ENCODE measurements at places on chromosomes 2 and 18.

DNA sequence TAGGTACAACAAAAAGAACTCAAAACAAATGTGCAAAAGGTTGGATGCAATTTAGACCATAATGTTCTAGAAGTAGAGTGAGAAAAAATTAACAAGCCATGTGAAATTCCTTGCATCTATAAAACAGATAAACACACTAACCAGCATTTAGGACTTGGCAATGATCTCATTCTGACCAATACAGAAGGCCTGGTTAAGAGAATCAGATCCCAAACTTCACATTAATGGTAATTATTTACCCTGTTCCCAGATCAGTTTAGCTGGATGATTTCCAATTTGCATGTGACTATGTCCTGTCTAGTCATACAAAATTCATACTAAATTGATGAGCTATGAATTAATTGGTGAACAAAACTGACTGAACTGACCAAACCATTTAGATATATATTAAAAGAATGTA is 98.4 kb upstream of the FIGN start:
- no peak for DNase-seq

DNA sequence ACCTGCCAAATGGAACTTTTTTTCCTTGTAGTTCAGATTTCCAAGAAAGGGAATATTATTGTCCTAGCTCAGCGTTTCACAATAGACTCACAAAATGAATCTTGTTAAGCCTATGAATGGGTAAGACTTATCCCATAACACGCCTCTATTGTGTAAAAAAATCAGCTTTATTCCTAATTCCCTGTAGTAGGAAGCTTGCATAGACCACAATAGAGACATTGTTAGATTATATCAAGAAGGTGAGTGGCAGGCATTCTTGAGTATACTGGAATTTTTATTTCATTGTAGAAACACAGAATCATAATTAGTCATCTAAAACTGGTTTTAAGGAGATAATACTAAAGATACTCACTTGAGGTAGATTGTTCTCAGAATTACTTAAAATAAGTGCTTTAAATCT is 46.5 kb upstream of the SLC30A6 start:
- DNase-seq, result no peak

DNA sequence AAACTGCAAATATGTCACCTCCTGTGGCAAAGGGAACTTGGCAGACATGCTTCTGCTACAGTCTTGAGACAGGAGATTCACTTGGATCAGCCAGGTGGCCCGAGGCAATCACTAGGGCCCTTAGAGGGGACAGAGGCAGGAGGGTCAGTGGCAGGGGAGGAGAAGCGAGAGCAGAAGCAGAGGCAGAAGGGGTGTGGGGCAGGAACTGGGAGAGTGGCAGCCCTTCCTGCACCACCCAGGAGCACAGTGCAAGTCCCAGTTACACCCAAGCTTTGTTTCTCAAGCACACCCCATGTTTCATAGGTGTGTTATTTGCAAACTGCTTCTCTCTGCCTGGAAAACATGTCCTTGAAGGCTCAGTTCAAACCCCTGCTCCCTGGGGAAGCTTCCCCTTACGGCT is 309.7 kb upstream of the MYT1L start:
- DNase-seq, result no peak

GRCh38 chr2:28610583-28611201 is 114.8 kb downstream of the PLB1 start:
- no peak for DNase-seq

GRCh38 chr2:120418174-120418787 is 72.3 kb downstream of the INHBB start:
- DNase-seq, result no peak

GRCh38 chr2:186508263-186508662 is 22.2 kb downstream of the ZC3H15 start:
- DNase-seq, result no peak

DNA sequence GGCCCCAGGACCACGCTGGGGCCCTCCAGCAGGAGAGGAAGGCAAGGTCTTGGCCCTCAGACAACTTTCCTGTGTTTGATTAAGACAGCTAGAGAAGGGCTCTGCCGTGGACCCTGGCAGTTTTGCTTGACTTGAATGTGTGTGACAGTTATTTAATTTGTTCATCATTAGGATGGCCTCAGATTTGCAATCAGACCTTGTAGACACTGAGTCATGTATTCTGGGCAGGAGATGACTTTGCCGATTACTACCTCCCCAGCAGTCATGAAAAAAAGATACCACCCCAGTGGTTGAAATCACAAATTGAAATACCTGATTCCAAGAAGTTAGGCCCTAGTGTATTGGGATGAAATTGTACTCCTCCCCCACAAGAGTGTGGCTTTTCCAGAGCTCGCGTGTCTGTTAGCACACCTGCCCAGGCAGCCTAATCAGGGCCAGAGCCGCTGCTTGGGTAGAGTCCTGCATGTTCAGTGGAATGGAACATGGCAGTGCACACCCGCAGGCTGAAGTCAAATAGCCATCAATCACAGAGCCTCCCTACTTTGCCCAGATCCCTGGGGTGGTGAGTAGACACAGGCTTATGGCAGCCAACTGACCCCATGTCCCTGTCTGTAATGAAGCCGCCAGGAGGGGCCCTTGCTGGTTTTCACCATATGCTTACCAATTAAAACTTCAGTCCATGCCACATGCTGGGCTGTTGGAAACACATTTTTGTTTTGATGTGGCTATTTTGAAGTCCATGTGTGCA is 122.5 kb downstream of the TPGS2 start:
- no peak for DNase-seq

GRCh38 chr2:213241817-213242216 is 42.4 kb upstream of the SPAG16 start:
- DNase-seq, result no peak

DNA sequence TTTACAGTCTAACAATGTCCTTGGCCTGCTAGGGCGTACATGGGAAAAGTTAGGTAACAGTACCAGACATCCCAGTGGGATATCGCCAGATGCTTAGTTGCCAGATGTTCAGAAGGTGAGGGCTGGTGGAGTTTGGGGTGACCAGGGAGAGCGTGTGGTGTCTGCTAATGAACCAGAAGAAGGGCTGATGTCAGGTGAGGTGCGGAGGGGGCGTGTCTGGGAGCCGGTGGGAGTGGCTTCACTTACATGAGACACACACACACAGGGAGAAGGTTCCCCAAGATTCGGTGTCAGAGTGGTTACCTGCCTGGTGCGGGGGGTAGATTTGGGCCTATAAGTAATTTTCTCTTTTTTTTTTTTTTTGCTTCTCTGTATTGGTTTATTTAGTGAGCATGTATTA is 12.2 kb downstream of the RAB31 start:
- no peak for DNase-seq

GRCh38 chr2:3291113-3291512 is 86.5 kb downstream of the EIPR1 start:
- no peak for DNase-seq

GRCh38 chr2:168156661-168157060 is 90.7 kb downstream of the STK39 start:
- DNase-seq, result no peak

GRCh38 chr2:219218217-219218731 is 484 bp downstream of the ABCB6 start:
- DNase-seq, result peak; percentile 54
